Thoracic aorta (tissue), 2 donors: ENCODE measurements at places on chromosomes 12 and 14.

- DNase-seq = no peak
- no peak overlapping the region for H3K4me3 ChIP-seq
- H3K4me1 ChIP-seq = no peaks in the 10 kb centered on the region
- H3K36me3 ChIP-seq = no peaks in the 10 kb centered on the region
- H3K27ac ChIP-seq = no peak overlapping the region
These were observed 11.3 kb downstream of the ABHD12B start for GRCh38 chr14:50882932-50883826.

- H3K4me3 ChIP-seq = no peak overlapping the region
- H3K27ac ChIP-seq = no peak overlapping the region
- H3K36me3 ChIP-seq = no peaks in the 10 kb centered on the region
- no peak for DNase-seq
- no peaks in the 10 kb centered on the region for H3K27me3 ChIP-seq
These were observed 218.5 kb downstream of the FUT8 start for GRCh38 chr14:65631040-65631439.

GRCh38 chr14:61435563-61436337, 114.4 kb downstream of the PRKCH start:
- H3K4me1 ChIP-seq = peaks cover 3% of the 10 kb centered on the region
- no peak overlapping the region for H3K27ac ChIP-seq
- H3K4me3 ChIP-seq = no peak overlapping the region
- no peaks in the 10 kb centered on the region for H3K27me3 ChIP-seq
- no peak for DNase-seq

- H3K27ac ChIP-seq = no peak overlapping the region
- peaks cover 14% of the 10 kb centered on the region for H3K4me1 ChIP-seq
- DNase-seq = no peak
- no peaks in the 10 kb centered on the region for H3K36me3 ChIP-seq
- no peak overlapping the region for H3K4me3 ChIP-seq
These were observed 119.3 kb downstream of the SLC35F4 start for GRCh38 chr14:57746563-57746962.

GRCh38 chr12:55025508-55025907, 5.7 kb downstream of the NEUROD4 start:
- H3K4me1 ChIP-seq = no peaks in the 10 kb centered on the region
- no peaks in the 10 kb centered on the region for H3K36me3 ChIP-seq
- H3K27me3 ChIP-seq = no peaks in the 10 kb centered on the region
- H3K4me3 ChIP-seq = no peak overlapping the region

GRCh38 chr14:52033101-52033642, 35.7 kb downstream of the NID2 start:
- DNase-seq = no peak
- H3K27ac ChIP-seq = peak overlapping the region; percentile 58
- H3K36me3 ChIP-seq = no peaks in the 10 kb centered on the region
- no peaks in the 10 kb centered on the region for H3K27me3 ChIP-seq
- H3K4me1 ChIP-seq = peaks cover 12% of the 10 kb centered on the region

DNA sequence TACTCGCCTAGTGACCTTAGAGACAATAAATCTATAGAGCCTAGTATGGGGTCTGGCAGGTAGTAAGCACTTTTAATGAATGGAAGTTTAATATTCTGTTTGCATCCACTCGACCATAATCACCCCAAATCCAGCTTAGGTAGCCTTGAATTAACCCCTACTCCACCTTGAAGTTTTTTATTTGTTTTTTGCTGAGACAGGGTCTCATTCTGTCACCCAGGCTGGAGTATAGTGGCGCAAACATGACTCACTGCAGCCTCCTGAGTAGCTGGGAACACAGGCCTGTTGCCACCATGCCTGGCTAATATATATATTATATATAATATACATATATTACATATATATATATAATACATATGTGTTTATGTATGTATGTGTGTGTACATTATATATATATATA, 38.8 kb downstream of the MDM2 start:
- no peak overlapping the region for H3K4me3 ChIP-seq
- no peak for DNase-seq
- no peak overlapping the region for H3K27ac ChIP-seq
- H3K4me1 ChIP-seq = no peaks in the 10 kb centered on the region
- no peaks in the 10 kb centered on the region for H3K27me3 ChIP-seq

DNA sequence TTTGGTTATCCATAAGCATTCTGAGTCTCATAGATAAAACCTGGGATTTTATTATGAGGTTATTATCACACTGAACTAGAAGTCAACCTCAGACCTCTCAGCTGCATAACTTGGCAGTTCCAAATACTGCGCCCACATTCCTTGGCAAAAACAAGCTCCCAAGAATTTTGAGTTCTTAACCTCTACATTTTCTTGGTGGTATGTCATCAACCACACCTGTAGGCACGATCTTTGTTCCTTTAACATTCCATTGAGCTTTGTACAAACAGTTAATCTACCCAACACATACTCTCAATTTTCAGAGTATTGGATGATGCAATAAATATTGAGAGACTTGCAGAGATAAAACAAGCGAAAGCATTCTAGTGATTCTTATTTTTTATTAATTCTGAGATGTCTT, 371.8 kb upstream of the PRICKLE1 start:
- no peaks in the 10 kb centered on the region for H3K27me3 ChIP-seq
- H3K27ac ChIP-seq = no peak overlapping the region
- no peaks in the 10 kb centered on the region for H3K36me3 ChIP-seq
- H3K4me3 ChIP-seq = no peak overlapping the region
- DNase-seq = no peak

GRCh38 chr12:106080791-106081170, 58.0 kb downstream of the NUAK1 start:
- DNase-seq = no peak
- H3K36me3 ChIP-seq = no peaks in the 10 kb centered on the region
- H3K4me3 ChIP-seq = no peak overlapping the region
